ENCODE measurements at places on chromosomes 1 and 21.

- DNase-seq, result no peak
These were observed 21.3 kb upstream of the MAGI3 start for GRCh38 chr1:113369040-113369439.

DNA sequence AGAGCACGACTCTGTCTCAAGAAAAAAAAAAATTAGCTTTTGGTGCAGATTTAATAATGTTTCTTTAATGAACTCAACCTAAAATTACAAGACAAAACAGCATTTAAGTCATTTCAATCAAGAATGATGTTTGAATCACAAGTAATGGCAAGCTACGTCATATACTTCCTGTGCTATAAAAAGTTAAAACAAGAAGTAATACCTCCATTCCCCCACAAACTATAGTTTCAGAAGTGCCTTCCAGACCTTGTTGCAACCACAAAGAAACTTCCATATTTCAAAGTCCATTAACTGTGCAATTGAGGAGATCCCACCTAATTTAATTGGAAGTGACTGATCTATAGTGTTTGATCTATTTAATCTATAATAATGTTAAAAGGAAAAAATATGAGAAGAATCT, 15.1 kb downstream of the NRDC start:
- DNase-seq, result no peak

- no peak for DNase-seq
These were observed 109.0 kb downstream of the SDCCAG8 start for GRCh38 chr1:243364866-243365265.

GRCh38 chr1:232221802-232222499, 408.0 kb downstream of the SIPA1L2 start:
- DNase-seq, result no peak

DNA sequence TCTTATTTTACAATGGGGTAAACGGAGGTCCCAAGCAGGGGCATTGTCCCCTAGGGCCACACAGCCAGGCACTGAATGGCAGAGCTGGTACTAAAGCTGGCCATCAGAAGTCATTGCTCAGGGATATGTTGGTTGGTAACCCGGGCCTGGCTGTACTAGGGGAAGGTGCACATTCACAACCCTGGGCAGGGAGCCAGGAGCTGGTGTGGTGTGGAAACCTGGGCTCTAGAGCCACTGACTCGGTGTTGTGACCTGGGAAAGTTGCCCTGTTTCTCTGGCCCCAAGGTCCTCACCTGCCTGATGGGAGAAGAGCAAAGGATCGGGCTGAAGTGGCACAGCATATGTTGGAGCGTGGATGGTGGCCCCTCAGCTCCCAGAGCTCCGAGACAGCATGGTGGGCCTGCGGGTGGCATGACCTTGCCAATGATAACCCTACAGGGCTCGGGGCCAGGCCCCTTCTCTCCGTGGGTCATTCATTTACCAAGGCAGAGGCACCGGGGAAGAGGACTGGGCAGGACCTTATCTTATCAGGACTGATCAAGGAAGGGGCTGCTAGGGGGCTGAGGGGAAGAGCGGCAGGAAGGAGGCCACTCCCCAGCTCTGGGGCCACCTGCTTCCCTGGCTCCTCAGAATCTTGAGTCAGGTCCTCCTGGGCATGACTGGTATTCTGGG, 274.1 kb downstream of the TRABD2B start:
- no peak for DNase-seq

- DNase-seq, result no peak
These were observed 37.0 kb downstream of the LRIG2 start for GRCh38 chr1:113109908-113110554.

DNA sequence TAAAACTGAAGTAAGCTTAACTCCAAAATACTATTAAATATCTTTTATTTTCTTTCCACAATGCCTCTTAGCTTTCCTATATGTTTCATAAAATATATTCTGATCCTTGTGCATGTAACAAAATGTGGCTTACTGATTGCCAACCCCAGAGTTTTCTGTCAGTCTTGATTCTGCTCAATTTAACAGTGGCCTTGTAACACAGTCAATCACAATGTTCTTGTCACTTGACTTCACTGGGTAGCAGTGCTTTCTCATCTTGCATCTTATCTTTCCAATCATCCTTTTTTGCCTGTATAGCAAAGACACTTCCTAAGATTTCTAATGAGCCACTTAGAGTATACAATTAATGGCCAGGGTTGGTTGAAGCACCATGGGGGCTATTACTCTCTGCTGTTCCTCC, 19.9 kb upstream of the BRINP3 start:
- no peak for DNase-seq

DNA sequence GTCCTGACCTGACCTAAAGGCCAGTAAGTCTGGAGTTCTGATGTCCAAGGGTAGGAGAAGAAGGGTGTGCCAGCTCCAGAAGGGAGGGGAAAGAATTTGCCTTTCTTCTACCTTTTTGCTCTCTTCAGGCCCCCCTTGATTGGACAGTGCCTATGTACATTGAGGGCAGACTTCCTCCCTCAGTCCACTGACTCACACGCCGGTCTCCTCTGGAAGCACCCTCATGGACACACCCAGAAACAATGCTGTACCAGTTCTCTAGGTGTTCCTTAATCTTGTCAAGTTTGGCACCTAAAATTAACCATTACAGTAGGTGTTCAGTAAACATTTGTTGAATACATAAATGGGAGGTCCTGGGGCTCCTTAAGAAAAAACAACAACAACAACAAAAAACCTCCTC, 51.0 kb upstream of the POU2F1 start:
- DNase-seq, result no peak

- no peak for DNase-seq
These were observed 673.3 kb downstream of the KCNT2 start for GRCh38 chr1:195934817-195935553.

GRCh38 chr1:54377040-54377691, 29.0 kb downstream of the SSBP3 start:
- DNase-seq, result no peak

GRCh38 chr1:21869620-21870121, 57.6 kb downstream of the LDLRAD2 start:
- DNase-seq, result no peak

GRCh38 chr1:208933984-208934525, 649.5 kb upstream of the CAMK1G start:
- DNase-seq, result no peak

DNA sequence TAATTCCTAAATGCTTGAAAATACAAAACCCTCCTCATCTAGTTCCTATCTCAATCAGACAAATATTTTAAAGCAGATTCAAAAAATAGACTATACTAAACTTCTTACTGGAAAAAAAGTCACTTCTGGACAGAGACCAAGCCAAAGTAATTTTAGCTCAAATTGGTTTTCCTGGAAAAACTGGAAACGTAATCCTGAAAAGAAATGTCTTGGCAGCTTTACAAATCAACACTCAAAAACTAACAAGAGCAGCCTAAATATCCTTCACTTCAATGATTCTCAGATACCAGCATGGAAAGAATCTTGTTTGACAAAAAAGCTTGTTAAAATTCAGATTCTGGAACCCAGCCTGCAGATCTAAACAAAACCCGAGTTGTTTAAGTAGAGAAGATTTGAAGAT, 9.1 kb upstream of the GPR88 start:
- DNase-seq, result no peak

- no peak for DNase-seq
These were observed 90.9 kb upstream of the PGD start for GRCh38 chr1:10308001-10308400.

GRCh38 chr1:110674337-110675059, at the start of gene KCNA3:
Gene KCNA3 (minus strand): TSS chr1:110674940. CDS start chr1:110674809, 131 bp downstream.
- DNase-seq, result no peak

GRCh38 chr1:234902774-234903547, 225.7 kb downstream of the TOMM20 start:
- no peak for DNase-seq

DNA sequence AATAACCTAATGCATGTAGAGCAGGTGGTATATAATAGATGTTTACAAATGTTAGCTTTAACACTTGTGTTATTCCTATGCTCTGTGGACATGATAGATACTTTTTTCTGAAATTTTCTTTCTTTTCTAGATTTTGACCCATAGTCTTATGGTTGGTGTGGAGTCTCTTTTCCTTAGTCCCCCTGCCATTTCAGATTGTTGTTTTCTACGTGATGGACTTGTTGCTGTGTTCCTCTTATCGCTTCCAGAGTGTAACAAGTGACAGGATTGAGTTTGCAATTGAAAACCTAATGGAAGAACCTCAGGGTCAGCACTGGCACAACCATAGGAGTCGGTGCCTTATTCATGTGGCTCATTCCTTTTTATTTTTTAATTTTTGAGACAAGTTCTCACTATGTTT, 136.4 kb downstream of the HHAT start:
- DNase-seq, result no peak

DNA sequence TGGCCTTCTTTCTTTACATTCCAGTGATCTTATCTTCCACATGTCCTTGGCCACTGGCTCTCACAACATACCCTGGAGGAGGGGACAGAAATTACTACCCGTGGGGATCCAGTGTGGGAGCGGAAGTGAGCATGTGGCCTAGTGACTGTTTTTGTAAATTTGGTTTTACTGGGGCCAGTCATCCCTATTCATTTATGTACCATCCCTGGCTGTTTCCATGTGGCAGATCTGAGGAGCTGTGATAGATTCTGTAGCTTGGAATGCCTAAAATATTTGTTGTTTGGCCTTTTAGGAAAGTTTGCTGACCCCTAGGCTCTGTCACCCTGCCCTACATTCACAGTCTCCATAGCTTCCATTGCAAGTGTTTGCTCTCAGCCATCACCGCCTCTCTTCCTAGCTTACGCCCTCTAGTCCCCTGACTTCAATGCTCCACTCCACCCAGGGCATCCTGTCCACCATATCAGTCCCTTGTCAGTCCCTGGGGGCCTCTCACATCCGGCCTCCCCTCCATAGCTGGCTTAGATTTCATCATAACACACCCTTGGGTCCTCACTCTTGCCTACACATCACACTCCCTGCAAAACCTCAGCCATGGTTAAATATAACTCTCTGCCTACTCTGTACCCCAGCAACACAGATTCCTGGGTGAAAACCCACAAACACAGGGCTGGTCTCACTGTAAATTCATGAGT, 25.8 kb downstream of the DHCR24 start:
- DNase-seq, result no peak

GRCh38 chr1:6475381-6476133, 9.6 kb upstream of the TNFRSF25 start:
- DNase-seq, result peak; percentile 72

DNA sequence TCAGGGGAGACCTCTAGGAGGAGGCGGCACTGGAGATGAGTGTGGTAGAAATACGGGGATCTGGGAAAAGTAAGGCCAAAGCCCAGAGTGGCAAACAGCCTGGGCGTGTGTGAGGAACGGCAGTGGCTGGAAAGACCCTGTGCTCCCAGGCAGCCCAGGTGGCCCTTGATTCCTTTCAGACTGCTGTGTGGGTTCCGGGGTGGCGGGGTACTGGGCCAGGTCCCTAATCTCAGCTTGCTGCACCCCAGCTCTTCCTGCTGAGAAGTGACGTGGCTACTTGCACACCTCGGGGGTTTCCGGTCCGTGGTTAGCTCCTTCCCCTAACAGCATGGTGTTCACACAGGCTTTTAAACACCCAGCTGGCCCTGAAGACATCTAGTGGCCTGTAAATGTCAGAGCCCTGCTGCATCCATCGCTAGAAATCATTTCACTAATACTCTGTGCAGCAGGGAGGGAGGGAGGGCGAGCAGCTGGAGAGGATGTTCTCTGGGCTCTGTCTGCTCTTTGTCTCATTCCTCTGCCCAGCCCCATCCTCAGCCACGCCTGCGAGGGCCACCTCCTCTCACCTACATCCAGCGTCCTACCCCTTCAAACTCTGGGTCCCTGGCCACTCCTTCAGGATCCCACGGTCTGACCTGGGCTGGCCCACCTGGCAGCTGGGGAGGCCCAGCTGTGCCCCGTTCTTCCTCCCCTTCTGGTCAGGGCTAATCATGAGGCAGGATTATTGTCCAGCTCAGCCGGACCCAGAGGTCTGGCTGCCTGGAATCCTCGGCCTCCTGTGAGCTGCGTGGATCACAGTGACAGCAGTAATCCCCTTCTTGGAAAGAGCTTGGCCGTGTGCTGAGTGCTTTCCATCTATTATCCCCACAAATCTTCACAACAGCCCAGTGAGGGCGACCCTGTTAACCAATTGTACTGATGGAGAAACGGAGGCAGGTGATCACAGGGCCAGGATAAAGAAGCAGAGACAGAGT, 7.2 kb downstream of the ZDHHC18 start:
- peak; percentile 77 for DNase-seq

- DNase-seq, result no peak
These were observed 1670.9 kb downstream of the PLA2G4A start for GRCh38 chr1:188499690-188500089.

DNA sequence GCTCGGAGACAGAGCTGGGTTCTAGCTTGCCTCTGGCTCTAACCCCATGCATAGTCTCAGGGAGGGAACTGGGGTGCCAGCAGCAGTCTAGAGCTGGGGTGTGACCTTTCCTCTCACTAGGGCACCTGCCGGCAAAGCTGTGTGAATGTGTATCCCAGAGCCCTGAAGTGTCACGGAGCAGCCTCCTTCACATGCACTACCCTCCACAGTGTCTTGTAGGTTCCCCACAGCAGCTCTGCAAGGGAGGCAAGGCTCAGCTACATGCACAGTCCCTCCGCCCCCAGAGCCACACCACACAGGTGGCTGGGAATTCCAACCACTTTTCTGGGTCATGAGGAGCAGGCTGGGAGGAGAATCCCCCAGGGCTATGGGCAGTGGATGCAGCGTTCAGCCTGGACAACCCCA, 7.7 kb upstream of the HPCA start:
- DNase-seq, result no peak

- DNase-seq, result no peak
These were observed 165.5 kb upstream of the DUSP10 start for GRCh38 chr1:221907166-221907932.

DNA sequence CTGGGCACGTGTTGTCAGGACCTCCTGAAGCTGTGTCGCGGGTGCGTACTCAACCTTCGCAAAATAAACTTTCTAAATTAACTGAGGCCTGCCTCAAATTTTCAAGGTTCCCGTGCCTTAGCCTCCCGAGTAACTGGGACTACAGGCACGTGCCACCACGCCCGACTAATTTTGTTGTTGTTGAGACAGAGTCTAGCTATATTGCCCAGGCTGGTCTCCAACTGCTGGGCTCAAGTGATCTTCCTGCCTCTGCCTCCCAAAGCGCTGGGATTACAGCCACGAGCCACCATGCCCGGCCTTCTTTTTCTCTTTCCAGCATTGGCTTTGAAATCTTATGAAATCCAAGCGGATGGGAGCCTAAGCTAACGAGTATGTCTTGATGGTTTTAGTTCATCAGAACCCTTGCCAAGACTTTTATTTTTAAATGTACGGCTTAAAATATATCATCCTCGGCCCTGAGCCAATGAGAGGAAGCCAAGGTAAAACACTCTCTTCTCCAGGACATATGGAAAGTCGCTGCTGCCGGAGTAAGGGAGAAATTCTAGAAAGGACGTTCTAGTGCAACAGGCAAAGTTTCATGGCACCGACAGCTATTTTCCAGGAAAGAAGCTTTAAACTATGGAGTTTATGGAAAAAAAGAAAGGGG, 12.7 kb upstream of the ERVH48-1 start:
- no peak for DNase-seq

DNA sequence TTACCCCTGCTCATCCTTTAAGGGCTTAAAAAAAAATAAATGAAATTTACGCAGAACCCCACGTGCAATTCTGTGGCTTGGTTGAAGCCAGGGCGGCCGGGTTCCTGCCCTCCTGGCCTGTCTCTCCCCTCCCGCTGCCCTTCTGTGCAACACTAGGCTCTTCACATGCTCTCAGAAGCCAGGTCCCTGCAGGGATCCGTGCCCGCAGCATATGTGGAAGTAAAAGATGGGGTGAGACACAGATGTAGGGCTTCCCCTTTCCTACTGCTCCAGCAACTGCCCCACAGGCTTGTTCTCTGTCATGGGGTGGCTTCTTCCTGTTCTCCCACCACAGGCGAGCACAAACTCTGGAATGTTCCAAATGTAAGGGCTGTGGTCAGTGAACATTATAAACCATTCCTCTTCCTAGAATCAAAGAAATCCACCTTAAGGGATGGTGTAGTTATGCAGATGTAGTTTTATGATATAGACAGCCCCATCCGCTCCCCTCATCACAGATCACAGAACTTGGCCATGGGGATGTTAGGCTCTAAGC, 535.4 kb downstream of the KIF26B start:
- no peak for DNase-seq
